ENCODE measurements at places on chromosomes 2 and 18. TPM values are rescaled to one million over a fixed set of nuclear protein-coding genes. Genes with fewer than 3 reads are reported as not detected.

Gene ARPC2
- 862 TPM for polyA plus RNA-seq

Gene LDLRAD4
- polyA plus RNA-seq: 5.1 TPM

Gene OSBPL6
- polyA plus RNA-seq: not detected

Gene SCN3A
- polyA plus RNA-seq: 0.85 TPM

Gene FTCDNL1
- 2.0 TPM for polyA plus RNA-seq

Gene HOXD12
- not detected for polyA plus RNA-seq

Gene ANKRD30BL
- polyA plus RNA-seq: 0.64 TPM

Gene EVA1A
- not detected for polyA plus RNA-seq

Gene FER1L5
- polyA plus RNA-seq: not detected

Gene PSMA8
- 4.1 TPM for polyA plus RNA-seq

Gene DTNA
- polyA plus RNA-seq: not detected

Gene IL36RN
- polyA plus RNA-seq: not detected

Gene AOX1
- polyA plus RNA-seq: not detected

Gene CTNNA2
- polyA plus RNA-seq: not detected

Gene CPO
- polyA plus RNA-seq: not detected

Gene MYCN
- polyA plus RNA-seq: not detected

Gene ERCC3
- 24.7 TPM for polyA plus RNA-seq

Gene SKOR2
- polyA plus RNA-seq: not detected

Gene ADGRF3
- polyA plus RNA-seq: 0.38 TPM

Gene CBLN2
- polyA plus RNA-seq: not detected

Gene POTEJ
- polyA plus RNA-seq: not detected

Gene FN1
- 0.90 TPM for polyA plus RNA-seq

Gene RNU2-63P
- not detected for polyA plus RNA-seq

Gene CPLX4
- polyA plus RNA-seq: not detected

Gene C2orf72
- polyA plus RNA-seq: not detected

Gene TWIST2
- not detected for polyA plus RNA-seq

Gene CAPN14
- polyA plus RNA-seq: 2.9 TPM

Gene NEU2
- not detected for polyA plus RNA-seq

Gene COL5A2
- not detected for polyA plus RNA-seq

Gene STPG4
- not detected for polyA plus RNA-seq

Gene ARHGAP15
- polyA plus RNA-seq: 190 TPM
